CD8-positive, alpha-beta memory T cell (primary cell): ENCODE measurements at places on chromosomes 12 and 14.

DNA sequence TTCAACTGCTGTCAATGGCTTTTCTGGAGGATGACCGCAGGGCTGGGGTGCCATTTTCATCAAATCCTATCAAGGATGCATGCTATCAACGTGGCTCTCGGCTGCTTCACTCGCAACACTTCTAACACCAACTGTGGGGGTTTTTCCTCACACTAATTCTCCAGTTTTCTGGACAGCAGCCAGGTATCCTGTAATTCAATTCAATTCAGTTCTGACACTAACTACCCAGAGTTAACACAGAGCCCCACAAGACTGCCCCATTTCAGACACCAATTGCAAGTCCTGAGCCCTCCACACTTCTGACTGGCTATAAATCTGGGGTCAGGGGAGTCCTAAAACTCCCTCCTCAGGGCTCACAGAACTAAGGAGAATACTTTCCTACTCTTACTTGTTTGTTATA, 55.3 kb upstream of the TMCC3 start:
- DNase-seq: no peak
- no peaks in the 10 kb centered on the region for H3K4me1 ChIP-seq
- no peaks in the 10 kb centered on the region for H3K27me3 ChIP-seq
- no peak overlapping the region for H3K4me3 ChIP-seq

- peaks cover 14% of the 10 kb centered on the region for H3K27me3 ChIP-seq
- H3K4me1 ChIP-seq: peaks cover 12% of the 10 kb centered on the region
- H3K4me3 ChIP-seq: no peak overlapping the region
- DNase-seq: no peak
- H3K36me3 ChIP-seq: no peaks in the 10 kb centered on the region
Observed at GRCh38 chr12:79687711-79688260, 3.0 kb downstream of the PAWR start.

GRCh38 chr14:43308421-43309110, 1198.5 kb downstream of the FSCB start:
- no peak for DNase-seq
- H3K27me3 ChIP-seq: no peaks in the 10 kb centered on the region
- H3K36me3 ChIP-seq: no peaks in the 10 kb centered on the region
- H3K4me3 ChIP-seq: no peak overlapping the region

DNA sequence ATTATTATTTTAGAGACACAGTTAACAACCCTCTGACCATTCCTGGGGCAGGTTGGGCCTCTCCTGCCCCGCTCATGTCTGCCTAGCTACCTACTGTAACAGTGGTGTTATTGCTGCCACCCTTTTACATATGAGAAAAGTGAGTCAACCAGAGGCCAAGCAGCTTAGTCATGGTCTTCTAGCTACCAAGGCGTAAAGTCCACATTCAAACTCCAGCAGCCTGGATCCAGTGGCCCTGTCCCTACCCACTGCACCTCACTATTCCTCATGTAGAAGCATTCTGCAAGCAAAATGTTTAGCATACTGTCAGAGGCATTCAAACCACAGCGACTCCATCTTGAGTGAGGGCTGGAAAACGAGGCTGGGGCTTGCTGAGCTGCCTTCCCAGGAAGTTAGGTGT, 95.8 kb downstream of the SLC15A4 start:
- H3K36me3 ChIP-seq: no peaks in the 10 kb centered on the region
- H3K4me3 ChIP-seq: no peak overlapping the region
- H3K4me1 ChIP-seq: no peaks in the 10 kb centered on the region
- H3K27ac ChIP-seq: no peak overlapping the region

DNA sequence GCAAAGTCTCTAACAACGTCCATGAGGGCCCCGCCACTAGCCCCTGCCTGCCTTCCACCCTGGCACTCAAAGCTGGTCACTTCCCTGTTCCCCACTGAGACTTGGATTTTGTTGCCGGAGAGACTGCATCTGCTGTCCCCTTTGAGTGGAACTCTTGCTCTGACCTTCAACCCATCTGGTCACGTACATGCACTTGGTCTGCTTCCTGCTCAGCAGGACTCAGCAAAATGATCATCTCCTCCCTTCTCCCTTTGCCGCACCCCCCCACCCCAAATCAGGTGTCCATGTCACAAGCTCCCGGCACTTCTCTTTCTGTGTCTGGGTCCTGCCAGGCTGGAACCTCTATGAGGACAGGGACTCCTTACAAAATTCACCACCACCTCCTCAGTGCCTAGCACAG, 180.9 kb downstream of the CHST11 start:
- H3K4me1 ChIP-seq: peaks cover 3% of the 10 kb centered on the region
- no peak overlapping the region for H3K27ac ChIP-seq
- H3K4me3 ChIP-seq: no peak overlapping the region
- DNase-seq: no peak
- no peaks in the 10 kb centered on the region for H3K36me3 ChIP-seq
- no peaks in the 10 kb centered on the region for H3K27me3 ChIP-seq

DNA sequence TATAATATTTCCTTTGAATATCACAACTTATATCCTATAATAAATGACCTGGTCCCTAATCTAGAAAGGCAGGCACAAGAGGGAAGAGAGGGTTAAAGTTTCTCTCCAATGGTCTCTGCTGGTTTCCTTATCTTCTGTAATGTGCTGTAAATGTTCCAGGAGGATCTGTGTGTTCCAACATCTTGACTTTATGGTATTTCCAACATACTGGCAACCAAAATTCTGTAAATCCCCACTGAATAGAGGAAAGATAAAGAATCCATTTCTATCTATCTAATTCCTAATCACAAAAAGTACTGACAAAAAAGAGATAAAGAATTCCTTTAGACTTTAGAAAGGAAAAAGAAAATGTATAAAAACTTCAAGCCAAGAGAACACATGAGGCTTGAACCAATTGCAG, 146.4 kb upstream of the CCDC198 start:
- no peaks in the 10 kb centered on the region for H3K4me1 ChIP-seq
- no peak overlapping the region for H3K4me3 ChIP-seq
- H3K27me3 ChIP-seq: no peaks in the 10 kb centered on the region
- no peak overlapping the region for H3K27ac ChIP-seq
- H3K36me3 ChIP-seq: no peaks in the 10 kb centered on the region

DNA sequence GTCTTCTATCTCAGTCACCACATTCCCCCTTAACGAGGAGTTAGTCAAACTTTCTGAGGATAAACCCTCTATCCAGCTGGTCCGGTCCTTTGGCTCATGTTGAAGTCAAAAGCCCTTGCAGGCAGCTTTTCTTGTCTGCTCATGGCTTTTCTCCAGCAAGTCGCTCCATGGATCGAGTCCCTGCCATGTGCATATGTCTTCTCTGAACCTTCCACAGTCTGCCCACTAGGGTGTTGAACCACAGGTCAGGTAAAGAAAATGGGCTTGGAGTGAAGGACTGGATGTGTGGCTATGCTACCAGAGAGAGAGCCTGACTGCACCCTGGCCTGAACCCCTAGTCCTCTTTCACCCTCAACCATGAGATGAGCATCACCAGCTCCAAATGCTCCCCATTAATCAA, 22.8 kb downstream of the C14orf132 start:
- no peaks in the 10 kb centered on the region for H3K27me3 ChIP-seq
- no peaks in the 10 kb centered on the region for H3K4me1 ChIP-seq
- DNase-seq: no peak
- no peak overlapping the region for H3K4me3 ChIP-seq

DNA sequence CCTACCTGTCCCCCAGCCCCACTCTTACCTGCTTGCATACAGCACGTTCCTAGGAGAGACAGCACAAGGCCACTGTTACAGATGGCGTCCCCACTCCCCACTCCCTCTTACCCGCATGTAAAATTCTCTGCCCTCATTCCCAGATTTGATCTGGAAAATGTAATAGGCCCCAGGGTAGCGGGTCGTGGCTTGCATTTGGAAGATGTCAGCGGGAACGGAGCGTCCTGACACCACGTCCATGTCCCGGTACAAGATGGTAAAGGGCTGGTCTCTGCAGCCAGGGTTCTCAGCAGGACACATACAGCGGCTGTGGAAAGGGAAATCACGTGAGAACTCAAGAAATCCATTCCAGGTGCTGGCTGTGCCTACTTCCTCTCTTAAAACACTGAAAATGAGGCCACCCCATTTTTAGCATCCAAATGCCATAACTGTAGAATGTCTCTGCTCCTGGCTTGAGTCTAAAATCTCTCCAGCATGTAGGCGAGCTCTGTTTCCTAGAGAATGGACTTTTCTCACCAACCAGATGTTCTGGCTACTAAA, 10.1 kb upstream of the TC2N start:
- no peak overlapping the region for H3K4me3 ChIP-seq
- DNase-seq: no peak
- H3K4me1 ChIP-seq: peaks cover 78% of the 10 kb centered on the region
- H3K36me3 ChIP-seq: no peaks in the 10 kb centered on the region
- no peaks in the 10 kb centered on the region for H3K27me3 ChIP-seq

GRCh38 chr14:89347885-89348284, 69.1 kb downstream of the FOXN3 start:
- no peaks in the 10 kb centered on the region for H3K27me3 ChIP-seq
- peaks cover 30% of the 10 kb centered on the region for H3K4me1 ChIP-seq
- no peak for DNase-seq

DNA sequence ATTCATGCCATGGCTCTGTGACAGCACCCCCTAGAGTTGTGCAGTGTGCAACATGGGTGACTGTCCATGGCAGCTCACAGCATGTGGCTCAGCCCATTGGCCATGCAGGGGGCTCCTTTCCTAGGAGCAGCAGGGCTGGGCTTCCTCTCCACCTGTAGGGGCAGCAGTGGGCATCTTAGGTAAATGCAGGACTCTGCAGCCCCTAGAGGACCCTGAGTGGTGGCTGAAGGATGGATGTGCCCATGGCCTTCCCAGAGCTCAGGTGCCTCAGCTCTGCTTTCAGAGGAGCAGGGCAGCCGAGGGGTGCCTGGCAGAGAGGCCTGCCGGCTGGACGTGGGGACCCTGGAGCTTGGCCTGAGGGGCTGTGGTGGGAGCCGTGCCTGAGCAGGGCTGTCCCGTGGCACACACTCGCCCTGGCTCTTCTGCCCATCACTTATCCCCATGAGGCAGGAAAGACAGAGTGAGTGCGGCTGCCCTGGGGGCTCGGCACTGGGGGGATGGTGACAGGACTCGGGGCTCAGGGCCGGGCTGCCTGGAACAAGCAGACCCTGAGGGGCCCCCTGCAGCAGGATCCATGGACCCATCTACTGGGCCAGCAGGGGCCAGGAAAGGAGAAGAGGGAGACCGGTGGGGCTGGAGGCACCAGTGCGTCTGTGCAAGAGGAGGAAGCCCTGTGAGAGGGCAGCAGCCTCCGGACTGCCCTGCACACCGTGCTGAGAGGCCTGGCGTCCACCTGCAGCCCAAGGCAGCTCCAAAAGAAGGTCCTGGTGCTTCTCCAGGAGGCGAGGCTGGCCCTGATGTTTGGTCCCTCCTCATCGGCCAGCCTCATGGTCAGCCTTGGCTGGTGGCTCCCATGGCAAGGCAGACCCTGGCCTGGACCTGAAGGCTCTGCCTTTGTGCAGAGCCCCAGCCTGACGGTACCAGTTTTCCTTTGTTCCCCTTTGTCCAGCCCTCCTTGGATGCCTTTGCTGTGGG, 7.6 kb downstream of the ADSS1 start:
- no peaks in the 10 kb centered on the region for H3K27me3 ChIP-seq
- H3K4me3 ChIP-seq: no peak overlapping the region

DNA sequence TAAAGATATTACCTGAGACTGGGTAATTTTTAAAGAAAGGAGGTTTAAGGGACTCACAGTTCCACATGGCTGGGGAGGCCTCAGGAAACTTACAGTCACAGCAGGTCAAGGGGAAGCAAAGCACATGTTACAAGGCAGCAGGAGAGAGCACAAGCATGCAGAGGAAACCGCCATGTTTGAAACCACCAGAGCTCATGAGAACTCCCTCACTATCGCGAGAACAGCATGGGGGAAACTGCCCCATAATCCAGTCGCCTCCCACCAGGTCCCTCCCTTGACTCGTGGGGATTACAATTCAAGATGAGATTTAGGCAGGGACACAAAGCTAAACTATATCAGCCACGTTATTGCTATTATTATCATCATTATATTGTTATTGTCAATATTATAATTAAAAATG, 138.7 kb downstream of the RIMBP2 start:
- H3K36me3 ChIP-seq: no peaks in the 10 kb centered on the region
- no peak for DNase-seq
- no peak overlapping the region for H3K4me3 ChIP-seq
- no peaks in the 10 kb centered on the region for H3K4me1 ChIP-seq

DNA sequence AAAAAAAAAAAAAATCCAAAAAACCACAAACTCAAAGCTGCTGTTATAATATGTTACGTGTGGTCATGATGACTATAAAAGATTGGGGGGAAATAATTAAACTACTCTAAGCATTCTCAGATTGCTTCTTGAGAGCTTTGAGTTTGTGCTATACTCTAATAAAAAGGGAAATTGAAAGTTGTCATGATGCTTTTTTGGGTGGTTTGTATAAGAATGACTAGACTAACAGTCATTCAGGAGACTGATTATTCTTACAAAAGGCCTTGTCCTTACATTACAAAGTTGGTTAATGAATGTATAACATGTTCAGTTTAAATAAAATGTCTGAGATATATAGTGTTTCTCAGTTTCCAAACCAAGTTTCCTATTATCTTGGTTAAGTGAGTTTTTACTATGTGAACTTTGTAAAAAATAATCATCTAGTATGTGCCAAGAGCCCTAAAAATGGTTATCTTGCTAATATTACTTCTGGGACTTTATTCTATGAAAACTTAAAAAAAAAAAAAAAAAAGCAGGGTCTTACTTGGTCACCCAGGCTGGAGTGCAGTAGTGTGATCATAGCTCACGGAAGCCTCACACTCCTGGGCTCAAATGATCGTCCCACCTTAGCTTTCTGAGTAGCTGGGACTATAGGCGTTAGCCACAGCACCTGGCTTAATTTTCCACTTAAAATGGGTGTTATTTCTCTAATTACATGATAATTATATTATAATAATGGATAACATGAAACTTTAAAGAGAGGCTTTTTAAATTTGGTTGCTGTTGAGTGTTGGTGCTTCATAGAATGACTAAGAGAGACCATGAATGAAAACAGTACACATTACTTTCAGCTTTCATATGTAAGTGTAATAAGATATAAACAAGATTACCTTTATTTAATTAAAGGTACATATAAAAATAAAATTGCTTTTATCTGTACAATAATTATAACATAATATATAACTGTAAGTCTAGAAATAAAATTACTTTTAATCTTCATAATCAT, 459.6 kb upstream of the RGS6 start:
- no peak overlapping the region for H3K27ac ChIP-seq
- no peaks in the 10 kb centered on the region for H3K4me1 ChIP-seq
- no peaks in the 10 kb centered on the region for H3K36me3 ChIP-seq
- DNase-seq: no peak
- no peak overlapping the region for H3K4me3 ChIP-seq
